Stimulated activated CD4-positive, alpha-beta T cell treated with anti-CD3 and anti-CD28 coated beads, Interleukin-12 subunit alpha, Interleukin-12 subunit beta, amount 100 ng/mL, for 48 hours (primary cell): ENCODE measurements at places on chromosomes 4 and X.

DNA sequence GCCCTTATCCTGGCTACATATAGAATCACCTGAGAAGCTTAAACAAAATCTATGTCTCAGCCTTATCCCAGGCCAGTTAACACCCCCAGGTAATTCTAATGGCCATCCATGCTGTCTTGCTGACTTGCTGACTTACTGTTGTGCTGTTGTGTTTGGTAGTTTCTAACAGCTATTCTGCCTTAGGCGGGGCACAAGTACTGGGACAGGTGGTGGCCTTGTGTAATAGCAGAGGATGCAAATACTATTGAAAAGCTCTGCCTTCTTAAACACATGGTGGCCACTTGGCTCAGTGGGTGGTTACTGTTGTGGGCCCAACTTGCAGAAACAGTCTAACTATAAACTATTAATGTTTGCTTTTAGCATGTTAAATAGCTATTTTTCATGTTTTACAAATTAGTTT, 56.2 kb downstream of the CDS1 start:
- no peak for DNase-seq

GRCh38 chrX:68929332-68930150, 100.7 kb downstream of the EFNB1 start:
- no peak for DNase-seq

DNA sequence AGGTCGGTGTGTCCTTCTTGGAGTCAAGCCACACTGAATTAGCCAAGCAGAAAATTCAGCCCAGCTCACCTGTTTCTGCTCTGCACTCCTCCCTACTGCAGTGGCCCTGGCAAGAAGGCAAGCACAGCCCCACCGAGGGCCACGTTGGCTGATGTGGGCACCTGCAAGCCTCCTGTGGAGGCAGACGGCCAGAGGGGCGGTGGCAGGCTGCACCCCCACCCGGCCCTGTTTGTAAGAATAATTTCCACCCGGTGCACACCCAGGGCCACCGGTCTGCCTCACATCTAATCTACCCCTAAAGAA, 18.8 kb downstream of the PPP2R2C start:
- no peak for DNase-seq

- DNase-seq = no peak
Observed at GRCh38 chrX:63506320-63506719, 155.2 kb upstream of the SPIN4 start.

DNA sequence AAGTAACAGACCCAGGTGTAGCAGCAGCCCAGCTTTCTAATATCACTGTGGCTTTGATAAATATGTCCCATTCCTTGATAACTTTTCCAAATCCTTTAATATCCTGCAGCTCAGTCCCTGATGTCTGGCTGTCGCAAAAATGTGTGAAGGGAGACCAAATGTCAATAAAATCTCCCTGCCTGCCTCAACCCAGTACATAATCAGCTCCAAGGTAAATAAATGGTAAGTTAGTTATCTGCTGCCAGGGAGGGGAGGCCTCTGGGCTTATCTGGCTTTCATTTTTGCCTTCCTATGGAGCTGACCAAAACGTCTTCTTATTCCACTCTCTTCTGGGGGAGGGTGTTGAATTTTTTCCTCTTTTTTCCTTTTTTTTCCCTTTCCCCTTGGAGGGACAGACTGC, 630.6 kb downstream of the MID1IP1 start:
- no peak for DNase-seq

DNA sequence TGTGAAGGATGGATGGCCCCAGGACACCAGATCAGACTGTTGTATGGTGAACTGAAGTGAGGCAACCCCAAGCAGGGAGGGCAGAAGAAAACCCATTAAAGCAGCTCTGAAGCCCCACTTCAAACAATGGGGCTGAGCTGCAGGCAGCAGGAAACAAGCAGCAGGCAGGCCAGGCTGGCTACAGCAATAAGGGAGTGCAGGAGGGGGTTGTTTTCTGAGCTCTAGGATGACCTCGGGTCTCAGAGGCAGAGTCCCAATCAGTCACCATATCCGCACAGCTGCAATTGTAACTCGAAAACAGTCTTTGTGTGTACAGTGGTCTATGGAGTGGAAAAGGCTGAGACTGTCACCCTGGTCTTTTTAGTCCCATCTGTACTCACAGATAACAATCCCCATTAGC, 90.4 kb downstream of the COL4A6 start:
- no peak for DNase-seq

GRCh38 chr4:175166020-175166419, 247.9 kb downstream of the ADAM29 start:
- no peak for DNase-seq

DNA sequence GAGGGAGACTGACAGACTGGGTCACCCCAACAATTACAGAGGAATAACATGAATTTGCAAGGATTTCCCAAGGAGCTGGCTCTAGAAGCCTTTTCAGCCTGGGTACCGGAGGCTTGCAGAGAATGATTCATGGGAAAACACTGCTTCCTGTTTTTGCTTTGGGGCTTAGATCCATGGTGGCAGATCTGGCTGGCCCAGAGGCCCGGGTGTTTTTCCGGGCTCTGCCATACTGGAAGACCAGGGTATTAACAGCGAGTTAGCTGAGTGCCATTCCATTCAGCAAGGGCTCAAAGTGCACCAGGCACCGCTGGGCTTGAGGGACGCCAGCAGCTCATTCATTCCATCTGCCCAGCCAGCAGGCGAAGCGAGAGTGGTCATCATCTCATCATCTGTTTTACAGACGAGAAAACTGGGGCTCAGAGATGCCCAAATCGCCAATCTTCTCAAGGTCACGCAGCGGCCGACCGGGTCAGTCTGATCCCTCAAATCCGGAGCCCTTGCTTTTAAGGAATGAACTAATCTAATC, 1.3 kb downstream of the WDR1 start:
- no peak for DNase-seq

GRCh38 chr4:75030028-75030427, 97.1 kb downstream of the PARM1 start:
- no peak for DNase-seq

DNA sequence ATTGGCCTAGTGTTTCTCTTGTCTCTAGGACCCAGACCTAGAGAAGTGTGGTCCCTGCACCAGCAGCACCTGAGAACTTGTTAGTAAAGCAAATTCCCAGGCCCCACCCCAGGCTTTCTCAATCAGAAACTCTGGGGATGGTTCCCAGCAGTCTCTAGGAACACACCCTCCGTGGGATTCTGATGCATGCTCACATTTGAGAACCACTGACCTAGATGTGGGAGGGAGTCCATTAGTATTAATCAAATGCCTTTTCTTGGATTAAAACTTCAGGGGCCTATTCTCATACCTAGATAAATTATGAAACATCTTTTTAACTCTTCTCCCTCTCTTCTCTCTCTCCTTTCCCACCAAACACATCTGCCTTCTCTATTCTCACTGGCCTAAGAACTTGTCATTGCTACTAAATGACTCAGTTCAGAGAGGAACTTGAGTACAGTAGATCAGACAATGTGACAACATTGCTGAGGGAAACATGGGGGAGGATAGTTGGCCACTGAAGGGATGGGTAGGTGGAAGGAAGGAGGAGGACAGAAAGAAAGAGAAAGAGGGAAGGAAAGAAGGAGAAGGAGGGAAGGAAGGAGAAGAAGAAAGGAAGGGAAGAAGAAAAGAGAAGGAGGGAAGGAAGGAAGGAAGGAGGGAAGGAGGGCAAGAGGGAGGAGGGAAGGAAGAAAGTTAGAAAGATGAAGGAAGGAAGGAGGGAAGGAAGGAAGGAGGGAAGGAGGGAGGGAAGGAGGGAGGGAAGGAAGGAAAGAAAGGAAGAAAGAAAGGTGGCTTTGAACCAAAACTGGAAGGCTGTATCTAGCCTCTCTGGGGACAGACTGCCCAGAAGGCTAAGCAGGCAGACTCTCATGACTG, 132.7 kb upstream of the MAP3K15 start:
- DNase-seq = no peak

DNA sequence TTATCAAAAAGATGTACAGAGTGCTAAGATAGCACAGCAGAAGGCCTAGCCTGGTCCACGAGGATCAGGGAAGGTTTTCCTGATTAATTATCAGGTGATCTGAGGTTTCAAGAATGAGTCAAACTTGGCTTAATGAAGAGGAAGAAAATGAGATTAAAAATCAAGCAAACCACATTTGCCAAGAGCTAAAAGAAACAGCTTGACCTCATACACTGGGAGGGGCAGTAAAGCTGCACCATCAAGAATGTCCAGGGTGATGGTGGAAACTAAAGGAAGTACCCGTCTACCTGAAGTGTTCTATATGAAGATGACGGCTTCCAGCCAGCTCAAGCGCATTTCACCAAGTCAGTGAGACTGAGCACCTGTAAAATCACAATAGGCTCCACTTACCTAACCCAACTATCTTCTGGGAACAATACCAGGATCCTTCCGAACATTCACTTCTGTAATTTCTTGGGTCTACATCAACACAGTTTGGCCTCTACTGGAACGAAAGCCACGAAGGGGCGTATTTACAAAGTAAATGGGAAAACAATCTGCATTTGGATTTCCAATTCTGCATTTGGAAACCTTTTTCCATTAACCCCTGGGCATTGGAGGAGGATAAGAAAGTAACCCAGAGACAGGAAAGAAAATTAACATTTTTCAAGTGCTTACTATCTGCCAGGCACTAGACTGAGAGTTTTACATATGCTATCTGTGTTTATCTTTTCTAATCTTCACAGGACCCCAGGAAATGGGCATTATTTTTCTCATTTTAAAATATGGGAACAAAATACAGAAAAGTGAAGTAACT, 114.0 kb upstream of the DCLK2 start:
- no peak for DNase-seq

DNA sequence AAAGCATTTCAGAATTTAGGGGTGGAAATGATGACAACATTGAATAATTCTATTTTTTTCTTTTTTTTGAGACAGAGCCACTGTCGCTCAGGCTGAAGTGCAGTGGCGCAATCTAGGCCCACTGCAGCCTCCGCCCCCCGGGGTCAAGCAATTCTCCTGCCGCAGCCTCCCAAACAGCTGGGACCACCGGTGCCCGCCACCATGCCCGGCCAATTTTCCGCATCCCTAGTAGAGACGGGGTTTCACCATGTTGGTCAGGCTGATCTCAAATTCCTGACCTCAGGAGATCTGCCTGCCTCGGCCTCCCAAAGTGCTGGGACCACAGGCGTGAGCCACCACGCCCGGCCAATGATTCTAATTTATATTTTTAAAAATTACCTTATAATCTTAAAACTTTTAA, 7.2 kb downstream of the NBDY start:
- DNase-seq = no peak

GRCh38 chr4:158005021-158005420, 167.8 kb downstream of the GASK1B start:
- no peak for DNase-seq

GRCh38 chr4:2940267-2941137, 22.7 kb downstream of the NOP14 start:
- no peak for DNase-seq

DNA sequence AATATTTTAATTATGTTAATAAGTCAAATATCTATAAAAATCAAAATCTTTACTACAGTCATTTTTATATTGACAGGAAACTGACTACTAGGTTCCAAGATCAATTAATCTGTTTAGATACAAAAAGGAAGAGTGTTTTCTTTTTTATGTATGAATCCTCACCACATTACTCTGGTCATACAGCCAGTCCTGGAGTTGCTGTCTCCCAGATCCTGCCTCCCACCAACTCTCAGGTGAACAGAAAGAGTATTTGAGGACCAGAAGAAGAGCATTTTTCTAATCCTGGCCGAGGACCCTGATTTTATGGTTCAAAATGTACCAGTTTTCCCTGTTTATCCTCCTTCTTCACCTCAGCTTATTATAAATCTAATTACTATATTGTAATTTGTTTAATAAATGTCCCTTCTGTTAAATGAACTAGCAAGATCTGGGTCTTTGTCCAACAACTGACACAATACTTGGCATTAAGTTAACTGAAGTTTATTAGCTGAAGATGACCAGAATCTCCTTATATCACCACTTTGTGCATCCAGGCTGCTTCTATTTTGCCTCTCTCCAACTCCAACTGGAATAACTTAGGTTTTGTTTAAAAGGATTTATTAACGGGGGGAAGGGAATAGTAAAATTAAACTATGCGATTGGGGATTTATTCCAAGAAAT, 224.4 kb upstream of the PCDH7 start:
- DNase-seq = no peak

DNA sequence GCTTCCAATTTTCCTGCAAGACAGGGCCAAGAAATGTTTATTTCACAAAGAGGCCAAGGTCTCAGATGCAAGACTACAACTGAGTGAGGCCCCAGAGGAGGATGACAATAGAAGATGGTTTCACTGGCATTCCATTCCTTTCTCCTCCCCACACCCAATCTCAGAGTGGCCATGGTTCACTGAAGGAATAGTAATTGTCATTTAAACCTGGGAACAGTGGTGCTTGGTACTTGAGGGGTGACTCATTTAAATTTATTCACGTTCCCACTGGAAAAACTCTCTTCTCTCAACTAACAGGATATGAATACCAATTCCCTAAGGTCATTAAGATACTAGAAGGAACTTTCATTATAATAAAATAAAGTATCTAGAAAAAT, 35.3 kb upstream of the CXCL8 start:
- no peak for DNase-seq

GRCh38 chr4:62482355-62482754, 1282.2 kb downstream of the ADGRL3 start:
- no peak for DNase-seq

DNA sequence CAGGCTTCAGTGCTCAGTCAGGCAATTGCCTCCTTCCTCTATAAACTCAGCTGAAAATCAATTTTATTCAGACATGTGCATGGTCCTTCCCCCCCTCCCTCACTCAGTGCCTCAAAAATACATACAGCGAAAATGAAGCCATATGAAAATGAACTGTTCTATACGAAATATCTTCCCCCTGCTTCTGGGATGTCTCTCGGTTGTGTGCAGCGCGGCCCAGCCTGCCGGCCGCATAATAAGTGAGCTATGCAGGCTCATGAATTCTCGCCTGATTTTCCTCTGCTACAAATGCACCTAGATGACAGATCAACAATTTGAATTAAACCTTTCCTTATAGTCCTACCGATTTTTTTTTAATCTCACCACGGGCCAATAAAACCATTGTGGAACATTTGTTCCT, 252.9 kb downstream of the CRLF2 start:
- DNase-seq = no peak

- DNase-seq = no peak
Observed at GRCh38 chrX:37332987-37333658, 16.0 kb upstream of the PRRG1 start.

DNA sequence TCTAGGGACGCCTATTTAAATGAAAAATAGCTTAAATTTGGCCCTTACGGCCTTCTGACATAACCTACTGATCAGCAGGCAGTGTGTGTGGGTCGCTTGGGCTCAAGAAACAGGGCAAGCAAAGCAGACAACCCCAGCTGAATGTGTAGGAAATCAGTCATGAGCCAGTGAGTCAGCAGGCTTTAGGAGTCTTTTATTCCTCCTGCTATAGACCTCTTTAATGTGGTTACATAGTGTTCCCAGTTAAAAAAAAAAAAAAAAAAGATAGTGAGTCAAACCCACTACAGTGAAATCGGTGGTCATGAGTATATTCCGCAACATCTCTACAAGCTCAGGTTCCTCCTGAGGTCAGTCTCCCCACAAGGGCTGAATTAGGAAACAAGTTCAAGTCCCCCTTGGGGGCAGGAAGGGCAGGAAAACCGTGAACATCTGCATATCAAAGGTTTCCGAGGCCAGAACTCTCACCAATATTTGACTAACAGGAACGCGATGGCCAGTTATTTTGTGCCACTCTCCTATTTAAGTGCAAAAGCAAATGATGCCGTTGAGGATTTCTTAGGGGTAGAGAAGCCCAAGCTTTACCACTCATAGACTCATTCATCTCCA, 32.7 kb downstream of the ACSL1 start:
- peak; percentile 49 for DNase-seq
